T-helper 1 cell (primary cell): ENCODE measurements at places on chromosomes 7 and 10.

DNA sequence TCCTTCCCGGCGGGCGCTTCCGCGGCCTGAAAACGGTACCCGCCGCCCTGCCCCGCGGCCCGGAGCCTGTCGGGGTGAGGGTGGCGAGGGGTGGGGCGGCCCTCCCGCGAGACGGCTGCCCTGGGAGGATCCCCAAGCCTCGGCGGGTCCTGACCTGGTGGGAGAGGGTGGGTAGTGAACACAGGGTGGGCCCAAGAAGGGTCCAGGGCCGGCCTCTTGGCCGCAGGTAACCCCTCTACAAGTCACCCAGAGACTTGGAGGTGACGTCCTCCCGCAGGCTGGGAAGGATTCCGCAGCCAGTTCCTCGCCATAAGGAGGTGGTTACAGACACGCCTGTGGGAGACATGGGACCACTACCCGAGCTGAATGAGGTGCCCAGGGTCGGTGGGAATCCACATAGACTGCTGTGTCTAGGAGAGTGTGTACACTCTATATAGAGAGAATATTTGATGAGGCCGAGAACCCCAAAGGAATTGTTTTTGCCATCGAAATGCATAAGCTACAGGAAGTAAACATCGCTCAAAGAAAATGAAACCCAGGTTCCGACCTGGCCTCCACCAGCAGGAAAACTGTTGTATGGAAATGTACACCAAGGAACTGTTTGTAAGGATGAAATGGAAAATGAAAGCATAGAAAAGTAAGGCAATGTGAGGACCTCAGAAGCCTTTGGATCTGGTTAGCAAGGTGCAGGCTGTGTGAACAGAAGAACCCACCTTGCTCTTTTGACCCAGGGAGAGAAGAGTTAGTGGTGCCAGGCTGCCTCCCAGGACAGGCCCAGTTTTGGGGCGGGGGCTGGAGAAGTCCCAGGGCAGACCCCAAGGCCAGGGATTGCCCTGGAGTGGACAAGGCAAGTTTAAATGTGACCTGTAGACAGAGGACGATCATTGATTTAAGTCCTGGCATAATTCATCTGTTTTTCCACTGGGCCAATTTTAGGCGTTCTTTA, 659 bp downstream of the OPTN start:
- DNase-seq, result peak; percentile 26

DNA sequence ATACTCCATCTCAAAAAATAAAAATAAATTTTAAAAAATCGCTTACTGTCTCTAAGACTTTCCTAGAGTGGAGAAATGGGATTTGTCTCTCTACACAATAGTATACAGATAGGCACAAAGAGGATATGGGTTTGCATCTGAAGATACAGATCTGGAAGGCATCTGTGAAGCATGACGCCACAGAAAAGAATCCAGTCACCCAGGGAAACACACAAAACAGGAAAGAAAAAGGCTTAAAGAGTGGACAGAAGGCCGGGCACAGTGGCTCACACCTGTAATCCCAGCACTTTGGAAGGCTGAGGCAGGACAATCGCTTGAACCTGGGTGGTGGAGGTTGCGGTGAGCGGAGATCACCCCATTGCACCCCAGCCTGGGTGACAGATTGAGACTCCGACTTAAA, 61.3 kb downstream of the SKIDA1 start:
- DNase-seq, result no peak

- DNase-seq, result no peak
These were observed 166.4 kb downstream of the PPP1R17 start for GRCh38 chr7:31853380-31853779.

DNA sequence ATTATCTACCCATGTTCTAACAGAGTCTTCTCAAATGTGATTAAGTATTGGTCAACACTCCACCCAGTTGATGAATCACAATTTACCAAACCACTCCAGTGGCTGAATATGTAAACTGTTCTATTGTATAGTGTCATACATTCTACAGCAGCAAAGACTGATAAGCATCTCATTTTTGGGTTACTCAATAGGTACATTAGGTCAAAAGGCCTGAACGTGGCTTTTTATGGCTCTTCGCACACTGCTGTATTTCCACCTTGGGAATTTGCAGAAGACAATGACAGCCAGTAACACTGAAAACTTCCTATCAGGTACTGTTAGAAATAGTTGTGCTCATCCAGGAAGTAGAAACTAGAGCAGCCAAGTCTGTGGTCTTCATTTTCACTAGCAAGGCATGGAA, 166.9 kb downstream of the GLI3 start:
- no peak for DNase-seq

DNA sequence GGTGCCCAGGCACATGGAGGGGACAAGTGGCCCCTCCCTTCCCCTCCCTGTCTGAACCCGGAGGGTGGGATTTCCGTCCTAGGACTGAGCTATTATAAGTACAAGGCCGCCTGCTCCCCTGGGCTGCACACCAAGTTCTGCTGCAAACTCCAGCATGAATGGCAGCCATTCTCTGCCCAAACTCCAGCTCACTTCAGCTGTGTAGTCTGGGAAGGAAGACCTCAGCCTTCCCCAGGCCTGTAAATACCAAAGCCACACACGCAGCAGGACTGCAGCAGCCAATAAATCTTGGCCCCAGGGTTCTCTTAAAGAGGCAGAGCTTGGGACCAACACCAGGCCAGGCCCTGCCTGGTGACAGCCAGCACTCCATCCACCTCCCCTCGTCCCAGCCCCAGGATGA, 291.3 kb upstream of the ZMIZ1 start:
- DNase-seq, result no peak

DNA sequence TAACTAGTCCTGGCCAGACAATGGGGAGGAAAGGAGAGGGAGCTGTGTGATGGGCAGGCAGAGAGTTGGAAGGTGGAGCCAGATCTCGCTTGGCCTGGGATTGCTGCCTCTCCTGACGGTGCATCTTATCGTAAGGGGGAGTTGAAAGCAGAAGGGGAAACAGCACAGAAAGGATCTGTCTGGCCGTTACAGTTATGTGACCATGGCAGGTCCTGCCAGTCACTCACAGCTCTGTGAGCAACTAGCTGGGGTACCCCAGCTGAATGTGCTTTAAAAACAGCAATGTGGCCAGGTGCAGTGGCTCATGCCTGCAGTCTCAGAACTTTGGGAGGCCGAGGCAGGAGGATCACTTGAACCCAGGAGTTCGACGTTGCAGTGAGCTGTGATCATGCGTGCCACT, 8.1 kb downstream of the BLVRA start:
- no peak for DNase-seq

GRCh38 chr7:16167526-16167925, 253.8 kb downstream of the CRPPA start:
- no peak for DNase-seq

GRCh38 chr10:110617425-110618229, 26.5 kb upstream of the RBM20 start:
- no peak for DNase-seq
